ENCODE measurements at places on chromosomes 5 and 9. TPM values are rescaled to one million over a fixed set of nuclear protein-coding genes. Genes with fewer than 3 reads are reported as not detected.

DNA sequence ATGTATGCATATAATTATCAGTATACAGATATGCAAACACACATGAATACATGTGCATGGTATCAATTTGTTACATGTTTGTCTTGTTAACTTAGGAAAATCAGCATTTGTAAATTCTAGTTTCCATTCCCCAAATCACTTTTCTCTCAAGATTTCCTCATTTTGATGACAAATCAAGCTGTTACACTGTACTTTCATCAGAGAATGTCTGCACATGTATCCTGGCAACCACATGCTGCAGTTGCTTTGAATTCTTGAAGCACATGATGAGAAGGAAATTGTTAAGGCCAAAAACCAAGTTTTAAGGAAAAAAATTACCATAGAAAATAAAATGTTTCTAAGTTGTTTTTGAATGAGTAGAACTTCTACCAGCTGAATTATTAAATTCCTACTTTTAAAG is 1834.5 kb downstream of the EFNA5 start:
- no peak for DNase-seq

DNA sequence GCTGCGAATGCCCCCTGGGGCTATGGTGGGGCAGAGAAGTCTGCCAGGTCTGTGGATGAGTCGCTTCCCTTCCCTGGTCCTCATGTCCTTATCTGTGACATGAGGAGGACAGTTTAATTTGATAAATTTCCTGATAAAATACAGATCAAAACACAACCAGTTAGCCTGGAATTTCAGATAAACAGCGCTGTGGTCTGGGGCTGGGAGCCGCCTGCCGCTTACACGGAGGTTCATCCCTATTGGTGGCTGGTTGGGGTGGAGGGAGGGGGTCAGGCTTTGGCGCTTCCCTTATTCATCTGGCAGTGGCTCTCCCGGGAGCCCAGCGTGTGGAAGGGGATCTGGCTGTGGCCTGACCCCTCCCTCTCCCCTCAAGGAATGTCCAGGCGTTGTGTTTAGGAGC is 17.9 kb downstream of the CRB2 start:
- DNase-seq: no peak

- DNase-seq: no peak
These were observed 171.1 kb downstream of the KDM4C start for GRCh38 chr9:6928863-6929262.

DNA sequence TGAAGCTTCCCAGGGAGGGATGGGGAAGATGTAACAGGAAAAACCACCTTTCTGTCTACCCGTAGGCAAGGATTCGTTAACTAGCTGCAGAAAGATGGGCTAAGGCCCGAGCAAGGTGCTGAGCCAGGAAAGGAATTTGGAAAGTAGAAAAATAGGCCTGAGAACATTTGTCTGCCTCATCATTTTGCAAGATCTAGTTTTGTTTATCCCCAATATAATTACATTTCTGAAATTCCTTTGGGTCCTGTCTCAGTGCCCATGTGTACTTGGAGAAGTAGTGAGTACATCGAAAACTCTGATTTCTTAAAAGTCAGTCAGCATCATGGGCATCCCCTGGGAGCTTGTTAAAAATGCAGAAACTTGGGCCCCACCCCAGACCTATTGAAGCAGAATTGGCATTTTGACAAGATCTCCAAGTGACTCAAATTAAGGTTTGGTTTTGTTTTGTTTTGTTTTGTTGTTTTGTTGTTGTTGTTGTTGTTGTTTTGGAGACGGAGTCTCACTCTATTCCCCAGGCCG is 52.1 kb upstream of the CEMIP2 start:
- DNase-seq: no peak

Gene MARCHF3
- total RNA-seq: 48.2 TPM
